ENCODE measurements at places on chromosomes 12 and 14.

GRCh38 chr14:93970965-93971634 is 5.3 kb downstream of the ASB2 start:
- DNase-seq, result no peak

DNA sequence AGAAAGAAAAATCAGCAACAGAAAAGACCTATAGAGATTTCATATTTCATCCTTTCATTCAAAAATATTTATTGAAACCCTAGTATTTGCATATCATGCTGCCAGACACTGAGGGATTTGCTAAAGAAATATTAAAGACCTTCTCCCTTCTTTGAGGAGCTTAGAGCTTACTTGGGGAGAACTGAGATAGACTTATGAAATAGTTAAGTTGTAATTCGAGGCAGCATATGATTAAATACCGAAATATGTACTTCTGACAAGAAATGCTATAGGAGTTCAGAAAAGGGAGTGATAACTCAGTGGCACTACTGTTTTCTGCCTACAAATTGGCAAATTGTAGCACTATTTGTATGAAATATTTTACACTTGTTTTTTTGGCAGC is 59.1 kb downstream of the PLXNC1 start:
- no peak for DNase-seq

DNA sequence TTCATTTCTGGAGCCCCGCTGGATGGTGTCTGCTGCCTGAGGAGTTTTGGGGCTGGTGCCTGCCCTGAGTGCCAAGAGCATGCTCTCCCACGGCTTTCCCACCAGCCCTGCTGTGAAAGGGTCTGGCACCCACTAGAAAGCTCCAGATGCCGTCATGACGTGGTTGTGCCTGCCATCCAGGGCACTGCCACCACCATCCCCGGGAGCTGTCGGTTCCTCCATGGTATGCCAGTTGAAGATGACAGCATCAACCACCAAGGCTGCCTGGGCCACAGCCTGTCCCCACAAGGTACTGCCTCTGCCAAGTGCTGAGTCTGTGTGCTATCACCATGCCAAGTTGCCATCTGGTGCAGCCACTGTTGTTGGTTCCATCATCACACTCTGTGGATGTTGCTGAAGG is 85.9 kb downstream of the TTC8 start:
- DNase-seq, result no peak

GRCh38 chr14:92040431-92041051 is 682 bp upstream of the TRIP11 start:
- DNase-seq, result peak; percentile 56

- DNase-seq, result no peak
These were observed 216.0 kb upstream of the RGS6 start for GRCh38 chr14:71716041-71716772.

- DNase-seq, result no peak
These were observed 8.7 kb upstream of the EML1 start for GRCh38 chr14:99784508-99784907.

GRCh38 chr14:70283156-70283555 is 76.3 kb downstream of the COX16 start:
- no peak for DNase-seq

- no peak for DNase-seq
These were observed 115.4 kb downstream of the KLHL28 start for GRCh38 chr14:44846232-44846824.

DNA sequence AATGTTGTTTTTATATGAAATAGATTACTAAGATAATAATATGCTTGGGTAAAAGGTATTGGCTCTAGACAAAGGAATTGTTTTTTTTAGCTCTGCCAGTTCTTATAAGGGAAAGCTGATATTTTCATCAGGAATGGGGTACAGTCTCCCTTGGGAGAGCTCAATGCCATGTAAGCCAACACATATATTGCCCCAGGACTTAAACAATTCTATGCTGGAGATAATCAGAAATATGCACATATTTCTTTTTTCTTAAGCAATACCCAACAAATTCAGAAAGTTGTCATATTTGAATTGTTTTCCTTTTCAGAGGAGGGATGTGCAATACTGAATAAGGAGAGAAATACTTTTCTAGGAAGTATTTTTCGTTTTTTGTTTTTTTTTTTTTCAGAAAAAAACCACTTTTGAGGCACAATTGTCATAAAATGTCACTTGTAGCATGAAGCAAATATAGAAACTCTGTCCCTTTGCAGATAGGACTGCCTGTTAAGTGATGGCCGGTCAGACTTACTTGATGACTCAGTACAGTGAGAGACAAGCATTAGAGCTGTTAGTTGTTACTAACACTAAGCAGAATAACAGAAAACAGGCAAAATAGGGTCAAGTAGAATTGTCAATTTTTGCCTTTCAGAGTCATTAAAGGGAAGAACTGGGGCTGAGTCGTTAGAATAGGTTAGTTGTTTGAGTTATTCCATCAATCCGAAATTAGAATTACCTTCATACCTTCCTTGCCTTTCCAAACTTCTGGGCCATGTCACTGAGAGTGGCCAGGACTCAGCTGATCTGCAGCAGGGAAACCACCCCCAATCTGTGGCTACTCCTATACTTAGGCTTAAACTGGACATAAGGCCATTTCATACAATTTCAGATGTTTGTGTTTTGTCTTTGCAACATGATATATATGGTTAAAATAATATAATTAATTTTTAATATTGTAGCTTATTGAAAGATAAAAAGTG is 168.1 kb downstream of the SLC38A4 start:
- no peak for DNase-seq

DNA sequence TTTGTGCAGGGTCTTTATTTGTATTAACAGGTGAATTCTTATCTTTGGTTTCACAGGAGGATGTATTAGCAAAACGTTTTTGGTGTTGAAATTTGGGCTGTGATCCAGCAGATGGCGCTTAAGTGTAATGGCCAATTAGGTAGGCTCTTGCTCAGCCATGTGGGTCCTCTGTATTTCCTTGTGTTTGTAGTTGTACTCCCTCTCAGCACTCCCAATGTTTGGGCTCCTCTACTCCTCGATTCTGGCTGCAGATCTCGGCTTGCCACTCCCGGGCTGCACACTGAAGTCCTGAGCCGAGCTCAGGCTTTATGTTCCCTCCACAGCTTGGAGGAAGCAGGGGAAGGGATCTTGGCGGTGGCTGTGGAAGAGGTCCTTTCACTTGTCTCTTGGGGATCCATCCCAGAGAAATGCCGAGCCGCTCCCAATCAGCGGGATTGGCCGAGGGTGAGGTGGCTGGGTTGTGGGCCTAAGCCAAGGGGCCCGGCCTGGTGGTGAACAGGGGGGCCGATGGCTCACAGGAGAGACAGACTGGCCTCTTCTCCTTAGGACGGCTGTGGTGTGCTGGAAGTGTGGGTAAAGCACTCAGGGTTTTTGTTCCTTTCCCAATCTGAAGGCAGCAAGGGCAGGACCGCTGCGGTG is 133.7 kb downstream of the AEBP2 start:
- peak; percentile 19 for DNase-seq

DNA sequence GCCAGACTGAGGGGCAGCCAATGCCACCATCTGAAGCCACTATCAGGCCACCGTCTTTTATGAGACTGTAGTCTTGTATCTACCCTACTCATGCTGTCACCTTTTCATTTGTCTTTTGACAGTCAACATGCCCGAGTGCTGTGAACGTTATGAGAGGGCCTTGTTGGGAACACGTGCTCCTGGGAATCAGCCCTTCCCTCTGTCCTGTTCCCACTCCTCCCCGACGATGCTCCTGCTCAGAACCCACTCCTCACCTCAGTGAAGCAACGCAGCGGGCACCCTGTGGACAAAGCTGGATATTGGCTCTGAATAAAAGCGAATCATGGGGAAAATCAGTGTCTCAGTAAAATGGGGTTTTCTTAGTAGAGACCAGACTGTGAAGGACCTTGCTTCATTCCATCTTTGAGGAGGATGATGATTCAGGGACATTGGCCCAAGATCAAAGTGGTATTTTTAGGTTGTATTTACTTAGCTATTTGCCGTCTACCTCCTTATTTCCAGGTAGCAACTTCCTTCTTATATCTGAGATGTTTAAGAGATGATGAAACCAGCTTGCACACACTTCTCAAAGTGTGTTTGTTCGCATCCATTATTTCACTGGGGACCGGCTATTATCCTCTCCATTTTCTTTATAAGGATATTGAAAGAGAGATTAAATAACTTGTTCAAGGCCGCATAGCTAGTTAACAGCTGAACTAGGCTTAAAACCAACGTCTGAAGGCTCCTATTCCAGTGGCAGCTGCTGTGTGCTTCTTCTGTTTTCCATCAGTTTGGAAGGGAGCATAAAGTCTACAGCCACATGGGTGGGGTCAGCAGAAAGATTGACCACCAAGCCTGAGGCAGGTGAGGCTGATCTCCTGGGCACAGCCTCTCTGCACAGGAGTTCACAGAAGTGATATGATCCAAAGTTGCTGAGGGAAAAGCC is 43.9 kb upstream of the CTDSP2 start:
- DNase-seq, result no peak

- no peak for DNase-seq
These were observed 4.9 kb downstream of the CDC42BPB start for GRCh38 chr14:103052407-103052806.

- no peak for DNase-seq
These were observed 46.3 kb upstream of the TSPAN9 start for GRCh38 chr12:3030821-3031429.

GRCh38 chr12:57617942-57618341 is 6.7 kb downstream of the ARHGEF25 start:
- DNase-seq, result no peak
